ENCODE measurements at places on chromosomes 16 and 17.

DNA sequence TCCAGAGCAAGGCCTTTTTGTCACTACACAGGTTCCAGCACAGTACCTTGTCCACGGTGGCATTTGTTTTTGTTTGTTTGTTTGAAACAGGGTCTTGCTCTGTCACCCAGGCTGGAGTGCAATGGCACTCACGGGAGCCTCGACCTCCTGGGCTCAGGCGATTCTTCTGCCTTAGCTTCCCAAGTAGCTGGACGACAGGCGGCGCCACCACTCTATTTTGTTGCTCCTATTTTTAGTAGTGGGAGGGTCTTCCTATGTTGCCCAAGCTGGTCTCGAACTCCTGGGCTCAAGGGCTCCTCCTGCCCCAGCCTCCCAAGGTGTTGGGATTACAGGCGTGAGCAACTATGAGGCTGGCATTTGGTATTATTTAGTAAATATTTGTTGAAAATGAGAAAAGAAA is 10.3 kb downstream of the MRC2 start:
- DNase-seq = no peak

GRCh38 chr16:66898207-66898606 is 17.9 kb downstream of the PDP2 start:
- no peak for DNase-seq

GRCh38 chr17:33682599-33682998 is 389.5 kb upstream of the ASIC2 start:
- no peak for DNase-seq

DNA sequence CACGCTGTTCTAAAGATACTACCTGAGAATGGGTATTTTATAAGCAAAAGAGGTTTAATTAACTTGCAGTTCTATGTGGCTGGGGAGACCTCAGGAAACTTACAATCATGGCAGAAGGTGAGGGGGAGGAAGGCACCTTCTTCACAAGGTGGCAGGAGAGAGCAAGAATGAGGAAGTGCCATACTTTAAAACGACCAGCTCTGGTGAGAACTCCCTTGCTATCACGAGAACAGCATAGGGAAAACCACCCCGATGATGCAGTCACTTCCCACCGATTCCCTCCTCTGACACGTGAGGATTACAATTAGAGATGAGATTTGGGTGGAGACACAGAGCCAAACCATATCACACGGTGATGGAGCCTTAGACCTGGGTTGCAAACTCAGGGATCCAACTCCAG is 317.5 kb upstream of the EEF2KMT start:
- DNase-seq = no peak

DNA sequence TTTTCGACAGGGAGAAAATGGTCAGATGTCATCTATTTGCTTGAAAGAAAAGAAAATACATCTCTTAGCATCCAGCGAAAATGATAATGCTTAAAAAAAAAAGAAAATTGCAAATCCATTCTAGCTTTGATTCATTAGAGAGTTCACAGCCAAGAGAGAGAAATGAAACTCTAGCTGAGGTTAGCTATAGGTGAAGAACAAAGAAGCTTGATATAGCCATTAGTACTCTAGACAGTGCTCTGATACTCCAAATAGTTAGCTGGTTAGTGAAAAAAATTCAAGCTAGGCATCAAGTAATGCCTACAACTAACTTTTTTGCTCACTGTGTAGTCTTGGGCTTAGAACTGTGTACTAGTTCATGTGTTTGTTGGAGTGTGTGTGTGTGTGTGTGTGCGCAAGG is 721.6 kb upstream of the SOX9 start:
- DNase-seq = no peak

DNA sequence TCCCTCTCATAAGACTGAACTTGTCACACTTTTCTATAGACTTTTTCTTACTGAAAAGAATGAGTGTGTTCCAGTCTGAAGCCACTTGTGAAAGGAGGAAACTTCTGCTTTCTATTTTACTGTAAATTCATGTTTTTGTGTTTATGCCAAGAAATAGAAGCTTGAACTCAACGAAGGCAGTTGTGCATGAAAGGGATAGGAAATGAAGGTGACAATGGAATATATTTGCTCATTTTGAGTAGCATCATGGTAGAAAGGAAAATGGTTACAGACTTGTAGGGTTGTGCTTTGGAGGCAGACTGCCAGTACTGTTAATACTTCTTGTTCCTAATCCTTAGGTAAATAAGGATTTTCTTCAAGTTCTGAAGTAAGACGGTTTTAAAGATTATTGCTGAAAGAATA is 8.1 kb downstream of the CLTC start:
- DNase-seq = no peak

- no peak for DNase-seq
Measured at GRCh38 chr16:24850289-24850938, 4.7 kb downstream of the SLC5A11 start.

DNA sequence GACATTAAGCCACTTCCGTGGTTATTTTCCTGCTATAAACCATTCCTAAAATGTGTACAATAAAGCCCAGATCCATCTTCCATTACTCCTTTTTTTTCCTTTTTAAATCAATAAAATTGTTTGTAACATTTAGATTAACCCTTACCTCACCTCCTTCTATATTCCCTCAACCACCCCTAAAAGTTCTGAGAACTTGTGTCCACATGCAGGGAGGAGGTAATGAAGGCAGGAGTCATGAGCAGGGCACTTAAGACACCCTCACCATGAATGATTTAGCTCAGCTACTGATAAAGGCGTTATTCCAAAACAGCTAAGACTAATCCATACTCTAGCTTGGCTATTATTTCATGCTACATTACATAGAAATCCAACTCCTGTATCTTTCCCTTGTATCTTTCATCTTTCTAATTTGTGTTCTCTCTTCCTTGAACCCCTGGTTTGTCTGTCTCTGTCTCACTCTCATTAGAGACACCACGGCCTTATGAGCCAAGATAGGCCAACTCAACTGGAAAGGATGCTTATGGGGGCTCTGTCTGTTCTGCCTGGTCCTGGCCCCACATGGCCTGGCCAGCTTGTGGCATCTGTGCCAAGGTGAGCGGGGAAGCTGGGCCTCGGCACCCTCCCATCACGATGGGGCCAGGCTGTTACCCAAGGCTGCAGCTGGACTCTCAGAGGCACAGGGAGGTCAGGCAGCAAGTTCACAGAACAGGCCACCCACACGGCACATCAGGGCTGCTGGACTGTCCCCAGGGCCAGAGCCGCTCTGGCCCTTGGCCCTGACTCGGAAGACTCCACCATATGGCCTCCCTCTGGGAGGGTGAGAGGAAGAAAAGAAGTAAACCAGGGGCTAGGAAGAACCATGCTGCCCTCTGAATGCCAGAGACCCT is 294.4 kb downstream of the SOX9 start:
- no peak for DNase-seq

- peak; percentile 81 for DNase-seq
Measured at GRCh38 chr17:39547713-39548478, 59.8 kb downstream of the NEUROD2 start.

DNA sequence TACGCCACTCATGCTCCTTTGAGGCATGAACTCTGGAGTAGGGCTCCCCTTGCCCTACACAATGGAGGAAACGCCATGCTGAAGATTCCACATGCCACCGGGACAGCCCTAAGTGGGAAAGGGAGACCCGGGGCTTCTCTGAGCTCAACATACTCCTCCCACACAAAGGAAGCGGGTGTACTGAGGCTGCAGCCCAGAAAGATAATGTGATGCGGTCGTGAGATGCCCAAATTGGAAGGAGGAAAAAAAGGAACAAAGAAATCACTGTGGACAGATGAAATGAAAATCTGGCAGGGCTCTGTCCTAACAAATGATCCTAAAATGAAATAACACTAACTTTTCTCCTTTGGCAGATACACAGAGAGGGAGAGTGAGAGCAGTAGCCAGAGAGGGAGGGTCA is 182.1 kb downstream of the ZFHX3 start:
- DNase-seq = no peak
